Activated T-helper 17 cell treated with anti-CD3 and anti-CD28 coated beads, Interleukin-2, amount 50 U/mL, for 72 hours (primary cell): ENCODE measurements at places on chromosomes 3 and 15.

DNA sequence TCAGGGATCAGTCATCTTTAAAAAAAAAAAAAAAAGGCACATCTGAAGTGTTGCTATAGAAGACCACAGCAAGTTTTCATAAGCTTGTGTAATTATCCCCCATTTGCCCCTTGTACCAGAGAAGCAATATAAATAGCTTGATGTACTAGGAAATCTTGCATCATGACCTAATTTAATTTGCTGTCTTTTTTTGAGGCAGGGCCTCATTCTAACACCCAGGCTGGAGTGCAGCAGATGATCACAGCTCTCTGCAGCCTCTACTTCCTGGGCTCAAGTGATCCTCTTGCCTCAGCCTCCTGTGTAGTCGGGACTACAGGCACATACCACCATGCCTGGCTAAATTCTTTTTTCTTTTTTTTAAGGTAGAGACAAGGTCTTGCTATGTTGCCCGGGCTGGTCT, 88.7 kb downstream of the ARIH1 start:
- ATAC-seq: no peak

DNA sequence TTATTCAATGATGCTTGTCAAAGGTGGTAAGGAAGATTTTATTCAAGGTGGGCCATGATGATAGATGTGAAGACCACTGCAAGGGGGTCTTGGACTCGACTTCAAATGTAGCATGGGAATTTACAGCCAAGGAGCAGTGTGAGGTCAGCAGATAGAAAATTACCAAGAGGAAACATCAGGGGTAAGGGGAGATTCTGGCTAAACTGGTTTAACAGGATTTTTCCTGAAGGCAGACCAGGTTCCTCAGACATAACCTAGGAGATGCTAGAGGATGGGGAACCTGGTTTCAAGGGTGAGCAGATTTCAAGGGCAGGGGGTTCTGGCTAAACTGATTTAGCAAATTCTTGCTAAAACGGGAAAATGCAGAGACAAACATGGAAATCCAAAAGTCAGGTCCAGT, 464.9 kb downstream of the TAFA4 start:
- ATAC-seq: no peak

DNA sequence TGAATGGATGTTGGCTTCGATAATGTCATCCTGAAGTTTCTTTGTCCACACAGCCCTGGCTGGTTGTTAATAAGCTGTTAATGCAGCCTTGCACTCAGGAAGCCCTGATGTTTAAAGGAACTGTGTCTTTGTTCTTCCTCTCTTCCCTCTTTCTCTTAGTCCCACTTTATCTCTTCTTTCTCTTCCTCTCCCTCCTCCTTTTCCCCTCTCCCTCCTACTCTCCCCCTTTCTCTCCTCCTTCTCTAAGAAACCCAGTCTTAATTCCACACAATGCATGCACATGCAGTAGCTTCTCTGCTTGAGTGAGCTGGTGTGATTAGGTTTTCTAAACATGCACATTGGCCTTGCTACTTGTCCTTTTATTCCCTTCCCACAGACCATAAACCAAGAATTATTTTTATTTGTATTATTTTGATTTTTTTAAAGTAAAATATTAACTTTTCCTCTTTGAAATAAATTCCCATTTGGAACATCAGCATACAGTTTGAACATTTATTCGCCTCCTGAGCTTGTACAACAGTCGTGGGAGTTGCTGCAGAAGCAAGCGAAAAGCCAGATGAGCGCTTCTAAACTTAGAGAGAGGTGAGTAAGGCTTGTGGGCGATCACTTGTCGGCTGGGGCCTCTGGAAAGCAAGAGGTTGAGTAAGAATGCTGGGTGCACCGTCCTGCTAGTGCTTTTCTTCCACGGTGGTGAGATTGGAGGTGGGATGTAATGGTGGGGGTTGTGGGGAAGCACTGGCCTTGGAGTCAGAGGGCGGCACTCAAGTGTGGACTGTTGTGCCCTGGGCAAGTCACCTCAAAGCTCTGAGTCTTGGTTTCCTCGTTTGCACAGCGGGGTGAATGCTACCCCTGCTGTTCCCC, 7.2 kb downstream of the GHRL start:
- ATAC-seq: peak; percentile 67

GRCh38 chr3:128621234-128621633, 29.4 kb downstream of the RPN1 start:
- no peak for ATAC-seq

GRCh38 chr3:184874709-184875644, 63.0 kb downstream of the VPS8 start:
- ATAC-seq: no peak

DNA sequence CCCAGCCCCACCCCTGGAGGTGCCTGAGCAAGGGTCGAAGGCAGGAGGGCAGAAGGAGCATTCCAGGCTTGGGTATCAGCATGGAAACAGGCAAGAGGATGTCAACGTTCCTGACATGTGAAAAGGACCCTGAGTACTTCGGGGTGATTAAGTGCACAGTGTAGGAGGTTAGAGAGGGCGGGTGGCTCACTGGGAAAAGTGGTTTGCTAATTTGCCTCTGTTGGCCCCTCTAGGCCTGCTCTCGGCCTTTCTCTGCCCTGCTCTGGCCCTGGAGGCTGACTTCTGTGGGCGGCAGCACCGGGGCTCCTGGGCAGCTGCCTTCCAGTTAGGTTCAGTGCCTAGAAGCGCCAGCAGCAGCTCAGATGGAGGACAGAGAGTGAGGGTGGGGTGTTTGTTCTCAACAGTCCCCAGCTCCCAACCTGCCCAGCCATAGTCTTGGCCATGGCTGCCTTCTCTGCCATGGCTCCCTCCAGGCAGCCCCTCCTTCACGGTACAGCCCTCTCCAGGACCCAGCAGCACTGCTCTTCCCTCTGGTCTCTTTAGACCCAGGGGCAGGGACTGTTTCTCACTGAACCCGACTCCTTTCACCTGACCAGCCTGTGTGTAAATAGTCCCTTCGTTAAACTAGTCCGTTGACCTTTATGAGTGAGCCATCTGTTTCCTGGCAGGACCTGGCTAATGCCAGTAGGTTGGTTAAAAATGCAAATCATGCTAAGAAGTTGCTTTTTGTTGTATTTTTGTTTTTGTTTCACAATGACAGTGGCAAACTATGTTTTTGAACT, 107.1 kb upstream of the TPM1 start:
- no peak for ATAC-seq

DNA sequence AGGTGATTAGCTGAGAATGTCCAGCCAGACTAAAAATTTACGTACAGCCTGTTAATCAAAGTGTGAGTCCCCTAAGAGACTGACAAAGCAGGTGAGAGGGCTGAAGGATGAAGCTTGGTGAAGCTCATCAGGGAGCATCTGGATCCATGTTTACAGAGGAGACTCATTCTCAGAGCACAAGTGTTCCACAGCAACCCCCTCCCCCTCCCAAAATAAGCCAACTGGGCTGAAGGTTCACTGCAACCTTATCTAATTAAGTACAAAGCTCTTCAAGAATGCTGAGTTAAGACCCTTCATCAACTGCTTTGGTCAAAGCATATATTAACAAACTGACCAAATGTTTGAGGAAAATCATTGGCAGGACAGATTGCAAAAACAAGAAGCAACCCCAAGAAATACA, 262.6 kb upstream of the ZNF385D start:
- ATAC-seq: no peak

GRCh38 chr3:110856916-110857315, 214.7 kb upstream of the NECTIN3 start:
- ATAC-seq: no peak

GRCh38 chr15:94970096-94970495, 738.7 kb downstream of the MCTP2 start:
- no peak for ATAC-seq

DNA sequence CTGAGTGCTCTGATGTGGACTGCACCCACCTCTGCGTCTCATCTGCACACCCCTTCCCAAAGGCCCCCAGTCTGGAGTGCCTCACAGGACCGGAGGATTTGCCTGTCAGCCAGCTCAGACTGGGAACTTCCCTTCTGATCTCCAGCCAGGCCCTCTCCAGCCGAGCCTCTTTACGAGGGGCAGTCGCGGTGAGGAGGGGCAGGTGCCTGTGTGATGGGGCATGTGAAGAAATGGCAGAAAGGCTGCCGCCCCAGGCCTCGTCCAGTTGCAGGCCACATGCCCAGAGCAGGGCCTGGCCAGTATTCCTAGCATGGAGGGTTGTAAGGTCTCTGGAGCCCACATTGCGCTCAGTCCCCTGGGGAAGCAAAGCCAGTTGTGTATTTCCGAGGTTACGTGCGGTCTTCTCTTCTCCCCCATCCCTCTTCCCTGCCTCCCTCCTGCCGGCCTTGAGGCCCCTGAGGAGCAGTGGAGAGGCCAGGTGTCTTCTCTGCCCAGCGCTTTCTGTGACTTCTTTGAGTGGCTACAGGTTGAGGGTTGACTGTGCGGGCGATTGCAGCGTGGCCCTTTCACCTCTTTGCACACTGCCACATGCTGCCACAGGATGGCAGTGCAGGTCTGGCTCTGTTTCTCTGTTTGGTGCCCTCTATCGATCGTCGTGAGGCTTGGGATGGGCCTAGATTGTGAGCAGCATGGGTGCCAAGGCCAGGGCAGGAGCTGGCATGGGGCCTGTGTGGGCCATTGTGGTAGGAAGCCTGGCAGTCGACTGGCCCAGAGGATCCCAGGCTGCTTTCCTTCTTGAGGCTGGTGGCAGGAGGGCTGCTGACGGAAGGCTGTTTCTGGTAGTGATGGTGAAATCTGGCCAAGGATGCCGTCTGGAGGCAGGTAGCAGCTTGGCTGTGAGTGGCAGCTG, 5.3 kb downstream of the CLK3 start:
- peak; percentile 87 for ATAC-seq

DNA sequence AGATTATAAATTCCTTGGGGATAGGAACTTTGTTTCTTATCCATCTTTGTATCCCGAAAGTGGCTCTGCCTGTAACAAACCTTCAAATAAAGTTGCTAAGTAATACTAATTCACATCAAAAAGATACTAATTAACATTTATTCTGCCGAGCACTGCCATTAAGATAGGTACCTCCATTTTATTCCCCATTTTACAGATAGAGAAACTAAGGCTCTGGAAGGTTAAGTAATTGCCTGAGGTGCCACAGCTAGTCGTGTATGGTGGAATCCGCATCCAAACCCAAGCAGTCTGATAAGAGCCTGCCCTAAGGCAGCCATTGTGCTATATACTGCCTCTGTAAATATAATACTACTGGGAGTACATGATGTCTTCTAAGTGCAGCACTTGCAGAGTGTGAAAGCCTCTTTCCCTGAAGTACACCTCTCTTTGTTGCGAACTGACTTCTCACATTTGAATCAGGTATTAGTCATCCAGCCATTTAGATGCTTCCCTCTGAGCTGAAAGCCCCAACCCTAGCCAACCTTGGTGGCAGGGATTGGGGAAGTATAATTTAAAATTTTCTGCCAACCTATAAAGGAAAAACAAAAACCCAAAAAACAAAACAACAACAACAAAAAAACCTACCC, 78.5 kb upstream of the CHD2 start:
- ATAC-seq: peak; percentile 79

DNA sequence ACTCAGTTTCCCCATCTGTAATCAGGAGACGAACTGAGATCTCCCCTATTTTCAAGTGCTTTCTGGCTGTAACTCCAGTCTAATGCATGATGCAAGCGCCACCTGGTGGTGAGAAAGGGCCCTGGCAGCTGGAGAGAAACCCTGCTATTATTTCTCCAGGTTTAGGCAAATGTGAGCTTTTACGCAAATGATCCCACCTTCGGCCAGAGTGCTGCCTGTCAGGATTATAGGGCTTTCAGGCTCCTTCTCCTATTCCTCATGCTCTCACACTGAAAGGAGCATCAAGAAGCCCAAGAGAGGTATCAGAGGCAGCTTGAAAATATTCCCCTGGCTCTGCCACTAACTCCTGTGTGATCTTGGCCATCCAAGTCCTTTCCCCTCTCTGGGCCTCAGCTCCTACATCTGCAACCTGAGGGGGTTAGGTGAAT, 93.9 kb upstream of the RASGRF1 start:
- ATAC-seq: peak; percentile 51

DNA sequence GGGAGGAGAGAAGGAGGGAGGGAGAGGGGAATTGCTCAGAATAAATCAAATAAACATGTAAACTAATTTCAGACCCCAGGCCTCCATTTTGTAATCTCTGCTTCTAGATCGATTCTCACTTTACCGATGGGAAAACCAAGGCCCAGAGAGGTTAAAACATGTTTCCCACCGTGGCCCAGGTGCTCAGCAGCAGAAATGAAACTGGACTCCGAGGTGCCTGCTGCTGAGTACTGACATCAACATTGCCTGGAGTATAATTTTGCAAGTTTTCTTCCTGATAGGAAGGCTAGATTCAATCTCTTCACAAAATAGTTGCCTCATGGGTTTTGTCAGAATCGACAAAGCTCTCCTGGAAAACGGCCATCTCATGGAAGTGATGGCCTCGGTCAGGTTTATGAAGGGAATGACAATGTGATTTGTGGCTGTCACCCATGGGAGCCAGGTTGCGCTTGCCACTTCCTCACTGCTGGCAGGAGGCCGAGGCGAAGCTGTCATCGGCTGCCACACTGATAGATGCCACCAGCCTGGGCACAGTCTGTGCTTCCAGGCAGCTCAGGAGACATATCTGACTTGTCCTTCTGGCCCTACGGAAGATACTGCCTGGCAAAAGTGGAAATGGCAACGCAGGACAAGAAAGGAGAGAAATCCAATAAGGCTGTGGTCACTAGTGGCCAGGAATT, 133.1 kb upstream of the LRRN1 start:
- no peak for ATAC-seq

DNA sequence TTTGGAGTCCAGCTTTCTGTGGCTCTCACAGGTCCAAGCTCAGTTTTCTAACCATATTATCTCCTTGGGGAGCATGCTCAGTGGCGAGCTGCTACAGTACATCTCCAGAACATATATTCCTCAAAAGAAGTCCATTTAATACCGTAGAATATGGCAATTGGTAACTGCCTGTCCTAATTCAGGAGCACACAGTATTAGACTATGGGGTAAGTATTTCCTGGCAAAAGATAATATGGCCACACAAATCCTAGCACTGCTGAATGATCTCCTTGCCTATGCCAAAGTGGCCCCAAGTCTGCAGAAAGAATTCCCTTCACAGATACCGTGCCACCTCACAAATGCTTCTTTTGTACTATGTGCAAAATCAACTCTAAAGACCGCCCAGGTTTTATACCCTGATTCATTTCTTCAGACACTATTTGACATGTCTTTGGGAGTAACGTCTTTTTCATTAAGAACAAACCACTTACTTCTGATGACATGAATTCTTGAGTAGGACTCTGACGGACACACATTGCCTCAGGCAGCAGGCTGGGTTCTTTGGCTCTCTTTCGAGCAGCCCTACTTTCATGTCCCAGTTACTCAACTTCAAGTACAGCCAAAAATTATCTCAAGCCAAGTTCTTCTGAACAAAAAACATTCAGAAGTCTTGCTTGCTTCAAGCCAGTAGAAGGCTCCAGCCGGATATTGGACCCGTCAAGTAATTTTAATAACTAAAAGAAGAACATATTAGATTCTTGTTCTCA, 368.3 kb upstream of the DCBLD2 start:
- ATAC-seq: no peak

GRCh38 chr3:42980909-42981308, 1.8 kb downstream of the GASK1A start:
- ATAC-seq: no peak
